ENCODE measurements at places on chromosomes 1 and 21. TPM values are rescaled to one million over a fixed set of nuclear protein-coding genes. Genes with fewer than 3 reads are reported as not detected.

The GPR161 gene
- 9.5 TPM for total RNA-seq

The TSSK3 gene
- not detected for total RNA-seq

The PLA2G2C gene
- total RNA-seq, result not detected

The IL23R gene
- not detected for total RNA-seq

The CCDC190 gene
- total RNA-seq, result under 0.01 TPM

The HLX gene
- total RNA-seq, result 1.4 TPM

The SYPL2 gene
- not detected for total RNA-seq

The PRELP gene
- not detected for total RNA-seq

The PLXNA2 gene
- total RNA-seq, result 46.4 TPM

The SLC2A5 gene
- under 0.01 TPM for total RNA-seq

The TMCC2 gene
- 0.40 TPM for total RNA-seq

The TGFB2 gene
- total RNA-seq, result 122 TPM

The GPR89B gene
- total RNA-seq, result 12.4 TPM

The ITGB2 gene
- total RNA-seq, result 0.22 TPM

The COL11A1 gene
- not detected for total RNA-seq

The PRDX1 gene
- 904 TPM for total RNA-seq

The AKR7A2 gene
- 42.1 TPM for total RNA-seq

The COL16A1 gene
- 0.79 TPM for total RNA-seq

The CSF3R gene
- not detected for total RNA-seq

The TMEM125 gene
- total RNA-seq, result not detected

The OR2T29 gene
- not detected for total RNA-seq

The GNG5 gene
- total RNA-seq, result 17.7 TPM

The TMEM200B gene
- total RNA-seq, result 0.20 TPM

The FCGR1A gene
- not detected for total RNA-seq

The TIAM1 gene
- total RNA-seq, result 0.22 TPM

The TRIM58 gene
- under 0.01 TPM for total RNA-seq

The PRRC2C gene
- 34.5 TPM for total RNA-seq

The HOOK1 gene
- not detected for total RNA-seq

The TSHB gene
- total RNA-seq, result not detected

The STRIP1 gene
- 26.8 TPM for total RNA-seq

The TEX38 gene
- under 0.01 TPM for total RNA-seq

The GCSAML gene
- total RNA-seq, result not detected

The CFAP57 gene
- 0.20 TPM for total RNA-seq

The PGM1 gene
- 36.1 TPM for total RNA-seq

The GSTM1 gene
- not detected for total RNA-seq

The CDC7 gene
- total RNA-seq, result 1.2 TPM

The LCE2A gene
- total RNA-seq, result not detected

Data from lung microvascular endothelial cell (primary cell).